Mammary microvascular endothelial cell (primary cell): ENCODE measurements at places on chromosomes 4 and X. TPM values are rescaled to one million over a fixed set of nuclear protein-coding genes. Genes with fewer than 3 reads are reported as not detected.

Gene AKAP14
- total RNA-seq = not detected in 2 replicates

Gene N4BP2
- total RNA-seq = 3.9 TPM in 2 replicates

Gene SLITRK4
- 4.2 and 6.7 TPM in 2 replicates for total RNA-seq

Gene SNX12
- 85.9 and 90.5 TPM in 2 replicates for total RNA-seq

Gene MAGEB4
- not detected in 2 replicates for total RNA-seq

Gene CENPE
- total RNA-seq = 19.1 and 19.4 TPM in 2 replicates

Gene MAD2L1
- 27.3 and 45.0 TPM in 2 replicates for total RNA-seq

Gene MAGEA6
- total RNA-seq = not detected in 2 replicates

Gene GAK
- total RNA-seq = 146 and 159 TPM in 2 replicates

Gene ADGRL3
- total RNA-seq = not detected in 2 replicates

Gene DMRTC1
- total RNA-seq = not detected in 2 replicates

Gene SLC16A2
- total RNA-seq = 0.39 and 0.60 TPM in 2 replicates

Gene EREG
- under 0.01 and 0.10 TPM in 2 replicates for total RNA-seq

Gene ALAS2
- total RNA-seq = not detected in 2 replicates

Gene MAP7D2
- total RNA-seq = 0.30 and 0.40 TPM in 2 replicates

Gene FGF13
- total RNA-seq = 5.2 and 5.4 TPM in 2 replicates

Gene NDP
- 0.15 TPM in 1 of 2 replicates, not detected in the other for total RNA-seq

Gene PRSS12
- 5.1 and 8.1 TPM in 2 replicates for total RNA-seq

Gene GABRG1
- not detected in 2 replicates for total RNA-seq

Gene MAGEB10
- total RNA-seq = not detected in 2 replicates

Gene SPOCK3
- not detected in 2 replicates for total RNA-seq

Gene MAGEE2
- not detected in 2 replicates for total RNA-seq

Gene REPS2
- 1.00 and 2.6 TPM in 2 replicates for total RNA-seq

Gene NAA11
- not detected in 2 replicates for total RNA-seq

Gene NPY1R
- not detected in 2 replicates for total RNA-seq

Gene PNPLA4
- 5.7 and 21.0 TPM in 2 replicates for total RNA-seq

Gene DKK2
- 0.05 TPM in 1 of 2 replicates, not detected in the other for total RNA-seq

Gene TCEANC
- total RNA-seq = 0.40 and 0.49 TPM in 2 replicates

Gene GPR78
- total RNA-seq = not detected in 2 replicates

Gene SLC25A4
- total RNA-seq = 19.3 and 19.8 TPM in 2 replicates

Gene TBX22
- not detected in 2 replicates for total RNA-seq

Gene ZNF711
- total RNA-seq = 0.13 and 0.49 TPM in 2 replicates

Gene KIF4A
- total RNA-seq = 21.1 and 21.7 TPM in 2 replicates

Gene GYPE
- 0.07 and 0.15 TPM in 2 replicates for total RNA-seq

Gene PSAPL1
- total RNA-seq = not detected in 2 replicates

Gene MAGEA8
- total RNA-seq = not detected in 2 replicates

Gene GABRA4
- not detected in 2 replicates for total RNA-seq
